ENCODE measurements at places on chromosomes 6 and 20.

- DNase-seq, result no peak
Measured at GRCh38 chr20:1183153-1183552, 1.6 kb downstream of the TMEM74B start.

- DNase-seq, result no peak
Measured at GRCh38 chr6:85436939-85437495, 12.9 kb upstream of the NT5E start.

DNA sequence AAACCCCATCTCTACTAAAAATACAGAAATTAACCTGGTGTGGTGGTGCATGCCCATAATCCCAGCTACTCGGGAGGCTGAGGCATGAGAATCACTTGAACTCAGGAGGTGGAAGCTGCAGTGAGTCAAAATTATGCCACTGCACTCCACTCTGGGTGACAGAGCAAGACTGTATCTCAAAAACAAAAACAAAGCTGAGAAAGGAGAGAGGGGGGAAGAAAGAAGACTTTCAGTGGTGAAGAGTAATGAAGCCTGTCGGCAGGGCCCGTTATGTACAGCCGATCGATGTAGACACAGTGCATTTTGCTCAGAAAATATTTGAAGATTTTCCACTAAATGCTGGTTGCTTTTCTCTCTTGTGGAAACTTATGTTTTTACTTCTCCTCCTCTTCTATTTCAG, 13.8 kb downstream of the VAPB start:
- DNase-seq, result no peak

DNA sequence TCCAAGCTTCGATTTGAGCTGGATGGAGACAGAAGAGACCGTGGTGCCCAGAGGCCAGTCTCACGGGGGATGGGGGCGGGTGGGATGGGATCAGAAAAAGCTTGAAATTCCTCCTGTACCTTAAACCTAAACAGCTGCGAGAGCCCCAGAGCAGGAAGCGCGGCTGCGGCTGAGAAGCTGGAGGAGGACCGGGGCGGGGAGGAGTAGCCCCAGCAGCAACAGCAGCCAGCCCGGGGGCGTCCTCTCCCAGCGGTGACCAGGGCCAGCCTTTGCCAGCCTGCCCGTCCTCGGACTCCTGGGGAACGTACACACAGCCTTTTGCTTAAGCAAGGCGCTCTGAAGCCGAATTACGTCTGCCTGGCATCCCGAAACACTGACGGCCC, 17.4 kb upstream of the PRDM13 start:
- DNase-seq, result no peak

GRCh38 chr6:80959034-80959433, 793.4 kb downstream of the TENT5A start:
- DNase-seq, result no peak

- no peak for DNase-seq
Measured at GRCh38 chr6:165685302-165685701, 22.3 kb upstream of the PDE10A start.

DNA sequence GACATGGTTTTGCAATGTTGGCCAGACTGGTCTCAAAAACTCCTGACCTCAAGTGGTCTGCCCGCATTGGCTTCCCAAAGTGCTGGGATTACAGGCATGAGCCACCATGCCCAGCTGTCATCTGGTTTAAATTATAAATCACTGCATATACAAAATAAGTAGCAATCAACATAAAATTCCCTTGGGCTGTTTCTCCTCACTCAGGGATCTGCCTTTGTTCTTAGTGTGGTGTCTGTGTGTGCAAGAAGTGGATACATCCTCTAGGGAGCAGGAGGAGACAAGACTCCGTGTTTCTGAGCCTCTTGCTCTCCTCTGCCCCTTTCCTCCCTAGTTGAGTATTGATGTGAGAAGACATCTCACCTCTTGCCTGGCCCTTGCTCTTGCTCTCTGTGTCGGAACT, 65.2 kb upstream of the ADGRF4 start:
- DNase-seq, result no peak

DNA sequence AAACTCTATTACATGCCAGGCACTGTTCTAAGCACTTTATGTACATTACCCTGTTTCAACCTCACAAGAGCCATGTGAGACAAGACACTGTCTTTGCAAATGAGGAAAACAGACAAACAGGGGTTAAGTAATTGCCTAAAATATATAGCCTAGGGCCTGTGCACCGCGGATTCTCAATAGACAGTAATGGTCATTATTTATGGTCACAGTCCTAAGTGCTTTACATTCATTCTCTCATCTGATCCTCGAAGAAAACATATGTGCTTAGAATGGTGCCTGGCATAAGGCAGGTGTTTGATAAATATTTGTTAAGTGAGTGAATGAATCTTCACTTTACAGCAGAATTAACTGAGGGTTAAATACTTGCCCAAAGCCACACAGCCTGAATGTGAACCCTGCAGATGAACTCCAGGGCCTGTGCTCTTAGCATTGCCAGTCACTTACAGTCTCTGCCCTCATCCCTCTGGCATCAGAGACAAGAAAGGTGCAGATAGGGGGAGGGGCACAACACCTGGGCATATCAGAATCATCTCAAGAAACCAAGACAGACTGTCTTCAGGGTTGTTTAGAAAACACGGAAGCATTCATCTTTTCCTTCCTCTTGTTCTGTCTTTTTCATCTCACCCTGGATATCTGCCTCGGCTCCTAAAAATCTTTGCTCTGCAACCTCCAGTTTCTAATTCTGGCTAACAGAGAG, 92.8 kb upstream of the SASH1 start:
- no peak for DNase-seq

DNA sequence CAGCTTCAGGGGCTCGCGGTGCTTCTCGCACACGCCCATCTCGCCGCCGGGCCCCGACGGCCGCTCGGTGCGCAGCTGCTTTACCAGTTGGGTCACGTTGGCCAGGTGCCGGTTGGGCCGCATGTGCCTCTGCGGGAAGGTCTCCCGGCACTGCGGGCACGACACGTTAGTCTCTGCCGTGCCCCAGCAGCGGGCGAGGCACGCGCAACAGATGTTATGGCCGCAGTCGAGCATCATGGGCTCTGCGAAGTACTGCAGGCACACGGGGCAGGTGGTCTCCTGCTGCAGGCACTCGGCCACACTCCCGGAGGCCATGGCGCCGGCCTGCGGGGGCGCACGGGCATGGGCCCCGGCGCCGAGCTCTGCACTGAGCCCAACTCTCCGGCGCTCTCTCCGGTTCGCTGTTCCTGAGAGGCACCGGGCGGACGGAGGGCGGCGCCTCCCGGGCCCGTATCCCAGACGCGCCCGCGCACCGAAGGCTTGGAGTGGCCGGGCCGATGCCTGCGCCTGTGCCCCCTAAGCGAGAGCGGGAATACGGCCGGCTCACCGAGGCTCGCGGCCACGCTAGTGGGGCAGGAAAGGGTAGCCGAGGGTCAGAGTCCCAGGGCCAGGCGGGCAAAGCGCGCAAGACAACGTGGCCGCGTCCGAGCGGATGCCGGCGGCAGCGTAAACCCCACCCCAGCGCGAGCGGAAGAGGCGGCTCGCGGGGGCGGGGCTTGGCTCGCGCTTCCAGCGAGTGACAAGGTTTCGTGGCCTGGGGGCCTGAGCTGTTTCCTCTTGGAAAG, at the start of gene TRIM27:
TRIM27 (minus strand) TSS at position 668 of the 785 bp plus-strand sequence; CDS start at position 315, 353 bp downstream.
- peak; percentile 84 for DNase-seq

- DNase-seq, result no peak
Measured at GRCh38 chr20:56953048-56953586, 313.3 kb downstream of the BMP7 start.

DNA sequence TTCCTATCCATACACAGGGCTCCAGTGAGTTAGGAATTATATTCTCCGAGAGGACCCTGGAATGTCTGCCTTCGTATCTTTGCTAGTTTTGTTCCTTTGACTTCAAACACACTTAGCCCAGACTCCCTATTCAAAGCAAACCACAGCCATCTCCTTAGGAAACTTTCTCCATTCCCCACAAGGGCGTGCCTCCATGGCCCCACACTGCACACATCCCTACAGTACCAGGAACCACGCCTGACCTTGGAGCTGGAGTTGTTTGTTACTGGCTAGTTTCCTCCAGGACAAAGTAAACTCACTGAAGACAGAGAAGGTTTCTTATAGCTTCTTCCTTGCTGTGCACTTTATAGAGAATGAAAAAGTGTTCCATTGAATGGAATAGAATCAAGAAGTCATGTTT, 412.8 kb upstream of the AGPAT4 start:
- DNase-seq, result no peak

GRCh38 chr6:122400462-122401089, 1.1 kb downstream of the HSF2 start:
- no peak for DNase-seq

- no peak for DNase-seq
Measured at GRCh38 chr20:19940988-19941460, 76.1 kb upstream of the NAA20 start.

All from activated CD4-positive, alpha-beta memory T cell treated with anti-CD3 and anti-CD28 coated beads, Interleukin-2, amount 10 ng/mL, durations not matched to agents 7 days and 5 days (primary cell).